WTC11 (cell line): ENCODE measurements at places on chromosomes 12 and 14. TPM values are rescaled to one million over a fixed set of nuclear protein-coding genes. Genes with fewer than 3 reads are reported as not detected.

- DNase-seq = no peak
These were observed 1.3 kb upstream of the LRTM2 start for GRCh38 chr12:1819050-1819449.

Gene GALNT16
- 3.0 to 4.5 TPM (median 3.8 TPM) in 3 replicates for total RNA-seq

DNA sequence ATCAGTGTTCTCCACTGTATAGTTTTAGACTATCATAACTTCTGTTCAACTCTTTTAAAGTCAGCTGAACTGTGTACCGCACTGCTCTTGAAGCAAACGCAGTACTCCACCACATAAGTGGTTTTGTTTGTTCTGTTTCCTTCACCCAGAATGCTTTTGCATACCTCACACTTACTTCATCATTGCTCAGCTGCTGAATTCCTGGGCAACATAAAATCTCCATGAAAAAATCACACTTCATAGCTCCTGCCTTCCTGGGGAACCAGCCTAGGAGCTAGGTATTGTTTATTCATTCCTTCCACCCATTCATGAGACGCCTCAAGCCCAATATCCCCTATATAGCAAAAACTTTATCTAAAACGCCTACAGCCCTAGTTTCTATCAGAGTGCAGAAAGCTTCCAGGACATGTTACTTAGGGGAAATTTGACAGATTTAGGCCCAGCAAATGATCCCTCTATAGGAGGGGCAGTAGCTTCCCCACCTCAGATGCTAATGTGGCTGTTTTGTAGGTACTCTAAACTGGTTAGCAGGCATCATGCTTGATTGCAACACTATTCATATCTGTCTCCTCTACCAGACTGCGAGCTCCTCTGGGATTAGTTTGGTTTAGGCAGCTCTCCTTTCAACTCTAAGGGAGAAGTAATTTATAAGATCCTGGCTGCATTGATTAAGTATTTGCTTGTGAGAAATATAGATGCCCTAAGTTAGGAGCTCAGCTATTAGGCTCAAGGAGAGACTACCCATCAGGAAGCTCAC lies 44.5 kb downstream of the LRRC9 start:
- DNase-seq = no peak

DNA sequence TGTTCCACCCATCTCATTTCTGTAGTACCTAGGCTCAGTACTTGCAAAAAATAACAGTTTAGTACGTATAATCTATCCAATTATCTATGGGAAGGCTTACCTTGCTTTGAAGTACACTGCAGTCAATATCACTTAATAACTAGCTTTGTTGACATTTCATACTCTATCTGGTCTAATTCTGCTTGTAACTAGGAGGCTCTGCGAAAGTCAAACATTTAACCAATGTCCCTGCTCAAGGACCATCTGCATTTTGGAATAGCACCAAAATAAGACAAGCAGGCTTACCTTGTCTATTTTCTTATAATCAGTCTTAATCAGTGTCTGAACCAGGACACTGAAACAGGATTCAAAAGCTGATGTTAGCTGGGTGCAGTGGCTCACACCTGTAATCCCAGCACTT lies 39.9 kb downstream of the SLC25A47 start:
- DNase-seq = no peak

Gene SERPINA12
- total RNA-seq = not detected in 3 replicates

GRCh38 chr12:75908961-75909605 lies 122.5 kb downstream of the PHLDA1 start:
- DNase-seq = no peak

DNA sequence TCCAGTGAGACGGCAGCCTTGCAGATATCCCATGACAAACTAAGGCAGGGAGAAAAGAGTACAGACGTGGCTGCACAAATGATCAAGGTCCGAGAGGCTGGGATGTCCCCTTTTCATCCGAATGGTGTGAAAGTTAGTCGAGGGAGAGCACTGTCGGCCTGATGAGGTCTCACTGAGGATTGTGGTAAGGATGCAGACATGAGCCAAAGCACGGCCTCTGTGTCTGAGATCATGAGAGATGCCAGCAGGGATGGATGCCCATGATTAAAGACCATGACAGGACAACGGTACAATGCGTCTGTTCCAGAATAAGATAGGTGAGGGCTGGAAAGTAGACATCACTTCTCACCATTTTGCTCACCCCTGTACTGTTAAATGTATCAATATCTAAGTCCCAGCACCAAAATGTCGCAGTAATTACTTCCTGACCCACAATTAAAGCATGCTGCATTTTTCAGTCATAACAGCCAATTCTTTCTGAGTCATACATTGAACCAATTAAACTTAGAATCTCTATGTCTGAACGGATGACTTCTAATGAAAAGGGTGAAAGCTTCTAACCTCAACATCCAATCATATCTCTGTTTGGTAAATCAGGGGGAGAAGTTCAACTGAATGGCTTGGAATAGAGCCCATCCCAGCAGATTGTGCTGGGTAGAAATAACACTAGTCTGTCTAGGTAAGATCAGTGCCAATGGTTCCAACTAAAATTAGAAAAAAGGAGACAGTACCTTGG lies 249.6 kb upstream of the SOX5 start:
- DNase-seq = no peak

GRCh38 chr12:105679982-105680381 lies 349.5 kb downstream of the C12orf75 start:
- DNase-seq = no peak

Gene CD69
- total RNA-seq = 0.34 to 0.60 TPM (median 0.42 TPM) in 3 replicates

- no peak for DNase-seq
These were observed 122.7 kb downstream of the SSPN start for GRCh38 chr12:26317942-26318575.

DNA sequence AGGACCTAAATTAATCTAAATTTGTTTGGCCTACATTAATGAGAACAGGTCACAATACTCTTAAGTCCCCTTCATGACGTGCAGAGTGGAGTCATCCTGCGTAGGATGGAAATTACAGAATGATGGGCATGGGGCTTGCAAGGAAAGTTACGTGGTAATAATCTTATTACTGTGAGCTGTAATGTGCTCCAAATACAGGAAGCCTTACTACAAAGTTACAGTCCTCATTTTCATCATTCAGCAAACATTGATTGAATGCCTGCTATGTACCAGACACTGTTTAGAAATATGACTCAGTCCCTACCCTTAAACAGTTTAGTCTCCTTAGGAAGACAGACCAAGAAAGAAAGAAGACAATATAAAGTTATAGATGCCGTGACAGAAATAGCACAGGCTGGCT lies 9.4 kb downstream of the HIGD1C start:
- no peak for DNase-seq

Gene PMCH
- not detected in 3 replicates for total RNA-seq

DNA sequence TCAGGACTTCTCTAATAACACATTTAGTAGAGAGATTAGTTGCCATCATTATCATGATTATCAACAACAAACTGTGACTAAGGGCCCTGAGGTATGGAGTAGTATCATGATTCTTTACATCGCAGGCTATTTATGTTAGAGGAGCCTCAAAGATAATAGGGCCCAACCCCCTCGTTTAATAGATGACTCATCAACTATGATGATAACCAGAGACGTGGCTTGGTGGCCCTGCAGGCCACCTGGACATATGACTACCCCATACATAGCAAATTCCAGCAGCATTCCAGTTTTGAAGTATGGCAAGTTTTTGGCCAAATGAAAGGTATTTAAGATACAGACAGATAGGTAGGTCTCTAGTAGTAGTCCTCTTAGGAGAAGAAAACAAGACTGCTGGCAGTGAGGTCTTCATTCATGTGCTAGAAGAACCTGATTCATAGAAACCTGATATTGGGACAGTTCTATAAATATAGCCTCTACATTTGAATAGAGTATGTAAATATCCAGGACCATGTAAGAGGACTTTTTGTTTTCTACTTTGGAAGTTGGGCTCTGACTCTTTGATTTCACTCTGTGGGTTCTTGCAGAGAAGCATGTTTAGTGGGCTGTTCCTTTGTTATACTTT lies 5.6 kb downstream of the RIC8B start:
- no peak for DNase-seq

Gene HEATR5A
- total RNA-seq = 29.6 to 36.2 TPM (median 31.6 TPM) in 3 replicates

DNA sequence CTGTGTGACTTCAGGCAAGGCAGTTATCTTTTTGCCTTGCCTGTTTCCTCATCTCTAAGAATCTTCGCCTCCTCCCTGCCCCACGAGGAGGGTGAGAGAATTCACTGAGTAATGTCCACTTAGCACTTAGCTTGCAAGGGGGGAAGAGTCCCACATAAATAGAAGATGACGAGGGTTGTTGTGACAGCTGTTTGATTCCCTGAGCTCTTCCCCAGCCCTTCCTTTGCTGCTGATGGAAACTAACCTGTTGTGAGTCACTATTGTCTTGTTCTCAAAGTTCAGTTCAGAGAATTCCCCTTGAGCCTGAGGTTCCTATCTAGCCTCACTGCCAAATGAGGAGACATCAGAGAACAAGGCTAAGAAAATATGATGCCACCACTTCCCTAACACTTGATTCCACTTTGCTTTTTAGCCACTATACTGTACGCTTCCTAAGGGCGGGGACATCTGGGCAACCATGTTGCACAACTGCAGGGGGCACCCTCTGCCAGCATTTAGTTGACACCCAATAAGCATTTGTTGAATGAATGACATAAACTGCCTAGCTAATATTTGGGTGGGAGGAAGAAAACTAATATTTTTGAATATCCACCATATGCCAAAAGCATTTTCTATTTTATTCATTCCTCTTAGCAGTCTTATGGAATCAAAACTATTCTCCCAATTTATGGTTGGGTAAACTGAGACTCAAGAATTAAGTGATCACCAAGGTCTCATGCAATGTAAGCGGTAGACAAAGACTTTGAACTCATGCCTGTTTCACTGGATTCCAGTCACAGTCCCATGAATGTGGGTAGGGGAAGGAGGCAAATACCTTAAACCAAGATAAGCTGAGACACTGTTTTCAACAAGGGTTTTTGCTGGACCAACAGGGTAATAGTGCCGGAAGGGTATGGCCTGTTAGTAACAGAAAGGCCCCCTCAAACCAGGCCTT lies 77.6 kb downstream of the ZFP36L1 start:
- no peak for DNase-seq

GRCh38 chr12:5223881-5224280 lies 180.2 kb downstream of the KCNA5 start:
- DNase-seq = no peak

Gene MIP
- total RNA-seq = not detected in 3 replicates

GRCh38 chr14:104601786-104602185 lies 2.8 kb downstream of the TMEM179 start:
- DNase-seq = no peak

Gene IFT81
- total RNA-seq = 9.3 to 10.5 TPM (median 10.4 TPM) in 3 replicates

- DNase-seq = no peak
These were observed 8.7 kb downstream of the SLC48A1 start for GRCh38 chr12:47781479-47782371.

DNA sequence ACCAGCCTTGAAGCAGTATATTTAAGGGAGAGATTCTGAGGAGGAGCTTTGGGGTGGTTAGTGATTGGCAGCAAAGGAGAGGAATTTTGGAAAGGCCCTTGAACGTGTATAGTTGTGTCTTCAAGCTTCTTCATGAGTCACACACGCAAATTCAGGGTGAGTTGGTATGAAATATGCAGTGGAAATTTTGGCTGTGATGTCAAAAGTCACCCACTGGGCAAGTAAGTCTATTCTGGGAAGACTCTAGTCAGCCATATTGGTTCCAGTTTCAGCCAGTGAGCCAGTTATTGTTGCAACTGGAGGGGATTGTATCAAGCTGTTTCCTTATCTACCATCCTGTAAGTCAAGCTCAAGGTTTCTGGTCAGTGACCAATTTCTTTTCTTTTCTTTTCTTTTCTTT lies 32.0 kb upstream of the VASH1 start:
- DNase-seq = no peak

Gene TAS2R42
- not detected in 3 replicates for total RNA-seq

Gene TAS2R8
- not detected in 3 replicates for total RNA-seq
